ENCODE measurements at places on chromosomes 6 and 20.

- DNase-seq: peak; percentile 31
Measured at GRCh38 chr6:80608881-80609280, 502.4 kb downstream of the BCKDHB start.

- DNase-seq: no peak
Measured at GRCh38 chr20:54524849-54525248, 49.5 kb downstream of the DOK5 start.

DNA sequence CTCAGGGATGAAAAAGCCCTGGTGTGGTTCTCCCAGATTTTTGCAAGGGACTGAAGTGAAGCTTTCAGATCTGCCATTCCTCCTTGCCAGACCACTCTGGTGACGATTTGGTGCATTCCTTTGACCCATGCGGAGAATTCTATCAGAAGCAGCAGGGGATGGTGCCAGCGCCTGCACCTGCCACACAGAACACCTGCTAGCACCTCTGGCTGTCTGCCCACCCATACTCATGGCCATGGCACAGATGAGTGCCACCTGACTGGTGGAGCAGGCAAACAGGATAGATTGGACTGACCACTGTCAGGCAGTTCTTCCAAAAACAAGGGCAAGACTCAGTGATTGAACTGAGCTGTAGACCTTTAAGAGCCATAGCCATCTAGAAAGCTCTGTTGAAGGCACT is 107.1 kb downstream of the CDYL start:
- no peak for DNase-seq

GRCh38 chr6:108560463-108561308 is at the start of gene FOXO3:
FOXO3 (plus strand) TSS chr6:108560917; CDS start chr6:108561209, 292 bp downstream.
- DNase-seq: peak; percentile 77

DNA sequence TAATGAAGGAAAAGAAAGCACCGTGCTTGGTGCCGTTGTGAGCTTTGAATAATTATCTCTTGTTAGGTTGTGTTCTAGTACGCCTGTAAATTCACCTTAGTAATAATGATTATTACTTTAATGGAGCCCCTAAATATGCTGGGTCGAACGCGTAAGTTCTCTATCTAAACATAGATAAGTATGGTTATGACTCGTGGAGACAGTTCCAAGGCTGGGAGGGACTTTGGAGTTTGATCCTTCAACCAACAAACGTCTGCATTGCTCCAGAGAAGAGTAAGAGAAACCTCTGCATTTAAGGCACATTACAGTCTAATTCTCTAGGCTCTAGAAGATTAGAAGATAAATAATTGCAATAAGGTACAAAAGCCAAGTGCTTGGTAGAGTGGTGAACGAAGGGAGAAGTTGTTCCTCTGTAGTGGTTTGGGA is 514 bp downstream of the ACOT13 start:
- DNase-seq: peak; percentile 20

DNA sequence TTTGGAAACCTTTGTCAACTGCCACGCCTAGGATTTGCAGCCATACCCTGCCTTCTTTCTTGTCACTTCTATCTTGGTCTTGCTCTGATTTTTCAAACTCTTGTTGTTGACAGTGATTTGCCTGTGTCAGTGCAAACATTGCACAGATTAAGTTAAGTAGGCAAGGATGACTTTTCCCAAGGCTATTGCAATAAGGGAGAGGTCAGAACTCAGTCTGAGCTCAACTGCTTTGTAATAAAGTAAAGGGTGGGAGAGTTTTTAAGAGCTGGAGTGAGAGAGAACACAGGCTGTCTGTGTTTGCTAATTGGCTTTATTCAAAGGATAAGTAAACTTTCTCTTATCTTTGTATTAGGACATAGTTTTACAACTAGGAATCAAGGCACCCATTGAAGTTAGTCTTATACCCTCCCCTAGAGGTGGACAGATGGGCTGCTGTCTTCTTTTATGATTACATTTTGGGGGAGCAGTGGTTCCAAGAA is 448.6 kb downstream of the PHF3 start:
- DNase-seq: no peak

- no peak for DNase-seq
Measured at GRCh38 chr6:35319346-35320030, 21.9 kb downstream of the DEF6 start.

- peak; percentile 16 for DNase-seq
Measured at GRCh38 chr6:82979657-82980056, 86.0 kb downstream of the UBE3D start.

DNA sequence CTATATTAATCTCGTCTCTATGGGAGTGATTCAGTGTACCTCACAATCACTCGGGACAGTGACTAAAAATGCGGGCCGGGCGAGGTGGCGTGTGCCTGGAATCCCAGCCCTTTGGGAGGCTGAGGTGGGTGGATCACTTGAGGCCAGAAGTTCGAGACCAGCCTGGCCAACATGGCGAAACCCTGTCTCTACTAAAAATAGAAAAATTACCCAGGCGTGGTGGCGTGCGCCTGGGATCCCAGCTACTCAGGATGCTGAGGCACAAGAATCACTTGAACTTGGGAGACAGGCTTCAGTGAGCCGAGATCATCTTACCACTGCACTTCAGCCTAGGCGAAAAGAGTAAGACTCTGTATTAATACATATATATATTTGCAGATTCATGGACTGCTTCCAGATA is 17.4 kb downstream of the POPDC3 start:
- DNase-seq: no peak

DNA sequence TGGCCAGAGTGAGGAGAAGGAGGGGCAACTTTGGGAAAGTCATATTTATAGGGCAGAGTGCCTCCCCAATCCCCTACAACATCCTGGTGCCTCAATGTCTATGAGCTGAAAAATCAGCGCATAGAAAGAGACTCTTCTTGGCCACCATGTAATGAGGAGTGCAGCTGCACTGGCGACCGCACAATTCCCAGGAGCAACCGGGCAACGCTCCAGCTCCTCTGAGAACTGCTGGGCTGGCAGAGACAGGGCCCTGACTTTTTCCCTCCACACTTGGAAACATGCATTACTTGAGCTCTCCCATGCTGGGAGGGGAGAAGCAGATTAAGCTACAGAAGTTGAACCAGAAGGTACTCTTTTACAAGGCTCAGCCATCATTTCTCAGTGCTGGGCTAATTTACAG is 31.4 kb upstream of the MARCKS start:
- DNase-seq: peak; percentile 77

GRCh38 chr6:155219858-155220301 is 43.9 kb upstream of the CLDN20 start:
- DNase-seq: no peak

DNA sequence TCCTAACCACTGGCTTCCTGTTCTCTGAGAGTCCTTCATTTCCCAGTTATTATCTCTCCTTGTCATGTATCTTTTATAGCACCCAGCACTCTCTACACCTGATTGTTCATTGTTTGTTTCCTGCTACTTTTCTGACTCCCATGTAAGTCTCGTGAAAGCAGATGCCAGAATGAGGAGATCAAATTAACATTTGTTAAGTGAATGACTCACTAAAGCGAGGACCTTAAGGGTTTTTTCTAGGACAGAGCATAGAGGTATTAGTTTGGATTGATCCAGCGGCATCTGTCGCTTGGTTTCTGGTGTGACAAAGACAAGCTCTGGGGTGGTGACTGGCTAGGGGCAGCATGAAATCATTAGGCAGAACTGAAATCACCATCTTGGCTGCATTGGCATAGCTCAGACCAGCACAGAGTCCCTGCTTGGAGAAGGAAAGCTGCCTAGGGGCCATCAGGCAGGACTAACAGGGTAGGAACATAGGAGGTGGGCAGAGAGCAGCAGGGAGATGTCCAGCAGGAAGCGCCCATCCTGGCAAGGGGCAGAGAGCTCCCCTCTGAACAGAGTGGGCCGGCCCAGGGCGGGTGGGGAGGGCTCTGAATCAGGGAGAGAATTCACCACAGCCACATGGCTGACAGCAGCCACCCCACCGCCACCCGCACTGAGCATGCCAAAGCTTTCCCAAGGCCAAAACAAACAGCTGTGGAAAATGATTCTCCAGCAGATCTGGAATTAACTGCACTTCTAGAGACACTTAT is 97.1 kb upstream of the CEP85L start:
- DNase-seq: peak; percentile 65

- peak; percentile 87 for DNase-seq
Measured at GRCh38 chr6:37990762-37991525, 171.4 kb downstream of the ZFAND3 start.

- DNase-seq: no peak
Measured at GRCh38 chr20:18978311-18978710, 164.7 kb downstream of the SCP2D1 start.

DNA sequence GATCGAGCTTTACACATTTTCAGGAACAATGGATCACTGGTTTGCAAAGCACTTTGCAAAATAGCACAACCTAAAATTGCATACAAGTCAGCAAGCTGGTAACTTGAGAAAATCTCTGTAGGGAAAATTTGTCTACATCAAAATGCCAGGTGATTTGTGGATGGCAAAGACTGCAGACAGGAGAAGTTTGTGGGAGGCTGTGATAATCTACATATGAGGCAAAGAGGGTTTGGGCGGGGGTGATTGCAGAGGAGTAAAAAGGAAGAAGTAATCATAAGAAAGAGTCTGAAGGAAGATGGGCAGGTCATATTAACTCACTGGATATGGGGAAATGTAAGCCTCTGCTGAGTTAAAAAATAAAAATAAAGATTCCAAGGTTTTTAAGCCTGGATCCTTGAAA is 166.3 kb upstream of the STXBP5 start:
- no peak for DNase-seq

- DNase-seq: no peak
Measured at GRCh38 chr6:122930252-122931180, 65.5 kb upstream of the CLVS2 start.

DNA sequence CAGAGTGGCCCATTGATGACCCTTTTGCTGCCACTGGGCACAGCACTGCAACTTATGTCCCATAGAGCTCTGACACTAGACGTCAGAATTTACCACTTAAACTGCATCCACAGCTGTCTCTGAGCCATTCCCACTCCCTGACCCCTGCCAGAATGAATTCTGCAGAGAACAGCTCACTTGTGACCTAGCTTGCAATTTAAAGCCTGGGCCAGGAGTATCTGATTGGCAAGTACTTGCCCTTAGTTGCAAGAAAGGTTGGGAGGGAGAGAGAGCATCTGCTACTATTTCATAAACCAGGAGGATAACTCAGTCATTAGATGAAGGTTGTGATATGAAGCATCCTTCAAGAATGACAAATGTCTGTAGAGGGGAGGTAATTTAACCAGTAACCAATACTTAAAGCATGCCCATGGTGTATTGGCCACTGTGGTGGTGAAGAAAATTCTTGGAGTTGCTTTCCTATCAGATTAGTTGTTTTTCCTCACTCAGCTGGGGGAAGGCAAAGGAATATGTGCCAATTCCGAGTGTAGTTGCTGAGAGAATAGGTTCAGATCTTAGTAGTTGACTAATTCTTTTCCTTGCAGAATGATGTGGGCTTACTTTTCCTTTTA is 46.5 kb downstream of the IL22RA2 start:
- DNase-seq: no peak

GRCh38 chr6:73857341-73857890 is 161.4 kb downstream of the CD109 start:
- no peak for DNase-seq

GRCh38 chr6:36345681-36346466 is 9.2 kb upstream of the BNIP5 start:
- DNase-seq: no peak

DNA sequence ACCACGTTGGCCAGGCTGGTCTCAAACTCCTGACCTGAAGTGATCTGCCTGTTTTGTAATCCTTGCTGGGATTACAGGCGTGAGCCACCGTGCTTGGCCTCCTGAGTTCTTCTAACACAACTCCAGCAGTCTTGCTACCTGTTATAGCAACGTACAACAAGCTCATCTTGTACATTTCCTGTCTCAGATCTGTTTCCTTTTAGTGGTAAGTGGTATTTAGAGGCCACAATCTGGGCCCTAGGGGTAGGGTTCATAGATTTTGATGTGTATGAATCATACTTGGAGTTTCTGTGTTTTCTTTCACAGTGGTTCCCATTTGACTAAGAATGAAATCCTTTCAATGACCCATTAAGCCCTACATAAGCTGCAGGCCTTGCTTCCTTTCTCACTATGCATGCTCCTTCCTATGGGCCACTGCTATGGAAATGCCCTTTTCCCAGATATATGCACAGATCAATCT is 27.1 kb upstream of the SYNCRIP start:
- peak; percentile 63 for DNase-seq

DNA sequence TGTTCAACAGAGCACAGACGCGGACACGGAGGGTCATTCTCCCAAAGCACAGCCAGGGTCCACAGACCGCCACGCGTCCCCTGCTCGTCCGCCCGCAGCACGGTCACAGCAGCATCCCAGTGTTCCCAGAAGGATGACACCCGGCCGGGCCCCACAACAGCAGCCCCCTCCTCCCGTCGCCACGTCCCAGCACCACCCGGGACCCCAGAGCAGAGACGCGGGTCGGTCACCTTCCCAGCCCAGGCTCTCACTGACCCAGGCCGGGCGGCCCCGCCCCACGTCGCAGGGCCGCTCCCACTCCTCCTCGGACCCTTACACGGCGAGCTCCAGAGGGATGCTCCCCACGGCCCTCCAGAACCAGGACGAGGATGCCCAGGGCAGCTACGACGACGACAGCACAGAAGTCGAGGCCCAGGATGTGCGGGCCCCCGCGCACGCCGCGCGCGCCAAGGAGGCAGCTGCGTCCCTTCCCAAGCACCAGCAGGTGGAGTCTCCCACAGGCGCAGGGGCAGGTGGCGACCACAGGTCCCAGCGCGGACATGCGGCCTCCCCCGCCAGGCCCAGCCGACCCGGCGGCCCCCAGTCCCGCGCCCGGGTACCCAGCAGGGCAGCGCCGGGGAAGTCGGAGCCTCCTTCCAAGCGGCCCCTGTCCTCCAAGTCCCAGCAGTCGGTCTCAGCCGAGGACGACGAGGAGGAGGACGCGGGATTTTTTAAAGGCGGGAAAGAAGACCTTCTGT is 64.3 kb downstream of the FNDC1 start:
- DNase-seq: no peak

GRCh38 chr6:104239971-104240370 is 619.7 kb downstream of the HACE1 start:
- DNase-seq: no peak

DNA sequence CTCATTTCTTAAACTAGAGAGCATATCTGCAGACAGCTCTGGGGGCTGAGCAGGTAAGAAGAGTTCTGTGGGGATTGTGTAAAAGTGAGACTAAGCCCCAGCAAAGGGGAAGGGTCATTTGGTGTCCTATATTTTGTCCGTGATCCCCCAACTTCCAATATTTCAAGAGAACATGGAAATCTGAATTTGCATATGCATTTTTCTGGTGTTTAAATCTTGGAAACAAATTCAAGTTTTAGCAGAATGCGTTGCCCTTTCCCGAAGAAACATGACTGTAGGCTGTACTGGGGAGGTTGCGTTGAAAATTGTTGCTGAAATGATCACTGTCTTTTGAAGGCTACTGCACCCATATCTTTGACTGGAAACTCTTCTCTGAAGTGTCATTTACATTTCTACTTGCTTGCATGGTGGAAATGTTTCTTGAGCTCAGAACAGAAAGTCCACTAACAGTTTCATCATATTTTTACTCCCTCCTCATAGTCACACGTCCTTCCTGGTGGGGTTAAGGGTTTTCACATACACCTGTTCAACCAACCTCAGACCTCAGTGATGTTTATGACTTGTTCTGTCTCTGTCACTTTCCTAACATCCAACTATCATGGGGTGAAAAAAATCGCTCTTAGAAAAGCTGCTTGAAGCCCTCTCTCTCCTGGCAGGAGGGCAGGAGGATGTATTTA is 140.3 kb downstream of the BCAS1 start:
- DNase-seq: no peak

GRCh38 chr6:37050854-37051137 is 45.3 kb downstream of the FGD2 start:
- no peak for DNase-seq
